AG08396 (cell line): ENCODE measurements at places on chromosomes 13 and 19.

GRCh38 chr19:33000510-33000909, 28.5 kb downstream of the FAAP24 start:
- DNase-seq, result no peak

DNA sequence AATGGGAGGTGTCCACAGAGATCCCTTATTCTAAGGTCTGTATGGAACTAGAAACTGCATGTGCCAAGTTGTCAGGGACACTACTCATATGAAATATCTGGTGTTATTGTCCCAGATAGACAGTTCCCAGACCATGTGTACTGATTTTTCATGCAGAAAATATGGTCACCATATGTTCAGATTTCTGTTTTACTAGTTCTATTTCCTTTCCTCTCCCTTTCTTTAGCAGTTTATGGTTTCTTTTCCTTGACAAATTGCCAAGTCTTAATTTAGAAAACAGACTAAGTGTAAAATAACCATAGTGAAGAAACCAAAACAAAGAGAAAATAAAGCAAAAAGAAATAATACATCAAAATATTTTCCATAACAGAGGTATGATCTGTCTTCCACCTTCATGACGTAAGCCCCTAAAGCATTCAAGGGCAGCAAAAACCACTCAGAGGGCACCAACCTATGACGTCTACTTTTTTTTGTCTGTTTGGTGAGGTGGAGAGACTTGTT, 248.5 kb downstream of the KCTD12 start:
- DNase-seq, result no peak

DNA sequence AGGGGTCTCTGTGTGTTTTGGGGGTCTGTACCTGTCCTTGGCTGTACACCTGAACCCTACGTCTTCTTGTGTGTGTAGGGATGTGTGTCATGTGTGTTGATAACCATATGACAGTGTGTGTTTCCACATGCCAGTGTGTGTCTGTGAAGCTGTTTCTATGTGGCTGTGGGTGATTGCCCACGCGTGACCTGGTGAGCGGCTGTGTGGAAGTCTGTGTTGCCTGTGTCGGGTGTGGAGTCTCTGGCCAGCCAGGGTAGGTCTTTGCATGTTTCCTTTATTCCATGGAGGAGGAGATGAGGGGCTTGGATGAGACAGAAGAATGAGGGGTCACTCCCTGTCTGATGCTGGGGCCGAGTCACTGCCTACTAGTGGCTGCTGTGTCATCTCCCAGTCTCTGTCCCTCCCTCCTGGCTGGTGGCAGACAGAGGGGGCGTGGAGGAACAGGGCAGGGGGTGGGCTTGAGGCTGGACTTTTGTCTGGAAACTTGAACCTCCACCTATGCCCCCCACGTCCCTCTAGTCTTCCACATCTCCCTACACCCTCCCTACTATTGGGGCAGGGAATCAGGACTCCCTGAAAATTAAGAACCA, 2.8 kb upstream of the FOSB start:
- no peak for DNase-seq

GRCh38 chr19:7260161-7260560, 34.1 kb downstream of the INSR start:
- no peak for DNase-seq

DNA sequence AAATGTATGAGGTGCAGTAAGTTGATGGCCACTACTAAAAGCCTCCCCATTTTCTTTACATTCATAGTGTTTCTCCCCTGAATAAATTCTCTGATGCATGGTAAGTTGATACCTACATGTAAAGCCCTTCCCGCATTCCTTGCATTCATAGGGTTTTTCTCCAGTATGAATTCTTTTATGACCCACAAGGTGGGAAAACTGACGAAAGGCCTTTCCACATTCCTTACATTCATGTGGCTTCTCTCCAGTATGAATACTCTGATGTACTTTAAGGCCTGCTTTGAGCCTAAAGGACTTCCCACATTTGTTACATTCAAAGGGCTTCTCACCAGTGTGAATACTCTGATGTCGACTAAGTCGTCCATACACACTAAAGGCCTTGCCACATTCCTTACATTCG, 20.5 kb downstream of the ZNF607 start:
- DNase-seq, result no peak
